ENCODE measurements at places on chromosomes 16 and 17.

DNA sequence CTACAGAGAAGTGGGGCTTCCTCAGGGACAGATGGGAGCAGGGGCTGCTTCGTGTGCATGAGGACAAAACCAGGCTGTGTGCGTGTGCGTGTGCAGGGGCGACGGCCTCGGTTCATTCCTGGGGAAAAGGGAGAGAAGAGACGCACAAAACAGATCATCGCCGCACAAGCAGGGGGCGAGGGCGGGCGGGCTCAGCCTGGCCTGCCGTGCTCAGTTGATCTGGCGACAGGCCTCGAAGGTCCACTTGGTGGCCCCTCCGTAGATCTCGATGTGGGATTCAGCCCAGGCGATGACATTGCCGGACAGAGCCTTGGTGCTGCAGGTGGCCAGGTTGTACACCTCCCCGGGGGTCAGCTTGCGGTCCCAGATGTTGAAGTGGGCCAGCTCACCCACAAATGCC is 5.8 kb downstream of the NPTX1 start:
- no peak for DNase-seq

DNA sequence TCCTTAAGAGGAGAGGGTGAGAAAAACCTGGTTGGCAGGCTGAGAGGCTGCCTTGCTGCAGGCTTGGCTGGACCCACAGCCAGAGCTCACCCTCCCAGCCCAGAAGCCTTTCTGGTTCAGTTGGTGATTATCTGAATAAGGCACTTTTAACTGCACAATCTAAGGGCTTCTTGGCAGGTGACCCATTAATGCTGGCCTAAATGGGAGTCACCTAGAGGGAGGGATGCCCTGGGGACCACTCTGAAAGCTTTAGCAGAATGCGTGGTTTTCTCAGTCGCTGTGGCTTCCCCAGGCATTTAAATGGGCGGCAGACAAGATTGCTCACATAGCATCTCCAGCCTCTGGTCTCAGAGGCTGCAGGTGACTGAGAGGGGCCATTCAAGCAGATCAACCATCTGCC is 33.2 kb upstream of the SHISA9 start:
- DNase-seq: no peak

DNA sequence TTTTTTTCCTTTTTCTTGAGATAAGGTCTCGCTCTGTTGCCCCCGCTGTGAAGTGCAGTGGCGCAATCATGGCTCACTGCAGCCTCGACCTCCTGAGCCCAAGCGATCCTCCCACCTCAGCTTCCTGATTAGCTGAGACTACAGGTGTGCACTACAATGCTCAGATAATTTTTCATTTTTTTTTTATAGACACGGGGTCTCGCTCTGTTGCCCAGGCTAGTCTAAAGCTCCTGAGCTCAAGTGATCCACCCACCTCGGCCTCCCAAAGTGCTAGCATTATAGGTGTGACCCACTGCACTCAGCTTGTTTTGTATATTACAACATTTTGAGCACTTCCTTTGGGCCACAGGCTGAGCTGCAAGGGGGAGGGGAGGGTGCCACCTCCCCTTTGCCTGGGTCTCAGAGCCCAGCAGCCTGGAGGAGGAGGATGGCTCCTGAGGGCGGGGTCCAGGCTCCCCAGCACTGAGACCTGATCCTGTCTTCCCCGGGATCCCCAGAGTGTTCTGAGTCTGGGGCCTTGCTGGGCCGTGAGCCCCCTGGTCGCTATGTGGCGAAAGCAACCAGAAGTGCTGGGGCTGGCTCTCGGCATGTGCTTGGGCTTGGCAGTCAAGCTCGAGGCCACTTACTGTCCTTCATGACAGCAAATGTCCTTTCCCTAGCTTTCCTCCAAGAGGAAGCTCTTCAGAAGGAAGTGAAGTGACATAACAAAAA is 8.1 kb downstream of the DEF8 start:
- DNase-seq: no peak

DNA sequence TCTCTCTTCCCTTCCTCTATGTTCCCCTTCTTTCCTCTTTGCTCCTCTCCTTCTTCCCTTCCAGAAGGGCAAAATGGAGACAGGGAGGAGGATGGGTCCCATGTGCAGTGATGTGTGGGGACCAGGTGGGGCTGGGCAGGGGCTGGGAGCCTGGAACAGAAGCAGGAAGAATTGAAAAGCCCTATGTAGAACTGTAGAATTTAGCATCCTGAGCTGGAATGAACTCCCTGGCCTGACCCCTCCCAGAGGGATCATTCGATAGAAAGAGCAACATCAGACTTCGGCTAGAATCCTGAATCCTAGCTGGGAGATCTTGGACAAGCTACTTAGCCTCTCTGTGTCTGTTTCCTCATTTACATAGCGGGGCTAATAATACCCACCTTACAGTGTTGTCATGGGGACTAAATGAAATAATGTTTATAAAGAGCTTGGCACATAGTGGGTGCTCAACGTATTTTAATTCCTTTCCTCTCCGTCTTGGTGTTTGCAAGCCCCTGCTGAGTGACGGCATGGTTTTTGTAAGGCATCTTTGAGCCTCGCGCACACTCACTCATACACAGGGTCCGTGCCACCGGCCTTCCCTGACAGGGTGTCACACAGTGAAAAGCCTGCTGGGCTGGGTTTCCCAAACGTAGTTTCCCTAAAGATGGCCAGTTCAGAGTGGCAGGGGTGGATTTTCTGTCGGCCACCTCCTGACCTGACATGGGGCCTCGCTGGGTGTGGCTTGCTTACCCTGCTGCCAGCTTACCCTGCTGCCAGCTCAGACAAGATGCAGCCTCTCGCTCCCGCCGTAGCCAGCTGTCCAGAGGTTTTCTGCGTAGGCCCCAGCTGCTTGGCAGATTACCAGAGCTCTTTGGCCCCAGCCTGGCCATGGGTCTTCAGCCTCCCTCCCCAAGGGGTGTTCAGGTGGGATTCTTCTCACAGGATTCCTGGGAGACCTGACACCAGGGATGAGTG is 6.1 kb upstream of the ARHGAP23 start:
- DNase-seq: no peak

DNA sequence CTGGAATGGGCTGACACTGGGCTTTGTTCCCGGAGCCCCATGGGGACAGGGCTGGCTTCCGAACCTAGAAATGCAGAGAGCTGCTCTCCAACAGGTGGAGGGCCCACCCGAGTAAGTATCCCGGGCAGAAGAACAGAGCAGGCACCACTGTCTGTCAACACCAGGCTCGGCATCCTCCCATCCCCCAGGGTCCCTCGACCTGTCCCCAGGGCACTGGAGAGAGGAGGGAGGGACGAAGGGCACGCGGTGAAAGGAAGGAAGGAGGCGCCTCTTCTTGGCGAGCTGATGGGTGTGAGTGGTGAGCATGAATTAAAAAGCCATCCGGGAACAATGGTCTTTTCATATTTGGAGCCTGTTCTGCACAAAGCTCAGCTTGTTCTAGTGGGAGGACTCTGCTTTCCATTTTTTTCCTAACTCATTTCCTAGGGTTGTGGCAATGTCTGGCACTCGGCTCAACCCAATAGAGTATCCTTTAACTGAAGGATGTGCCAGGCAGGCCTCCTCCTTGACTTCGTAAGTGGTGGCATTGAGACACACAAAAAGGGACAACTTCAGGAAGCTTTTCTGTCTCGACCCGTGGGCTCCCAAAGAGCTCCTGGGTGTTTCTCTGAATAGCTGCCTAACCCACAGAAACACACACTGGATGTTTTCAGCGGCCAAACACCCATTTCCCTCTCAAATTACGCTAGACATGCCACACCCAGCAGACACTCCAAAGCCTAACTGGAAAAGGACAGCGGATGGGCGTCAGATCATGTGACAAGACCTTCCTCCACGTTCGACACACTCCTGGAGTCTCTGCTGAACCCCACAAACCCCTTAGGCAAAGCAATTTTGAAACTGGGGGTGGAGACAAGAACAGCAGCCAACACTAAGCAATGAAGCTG is 47.7 kb downstream of the ZFHX3 start:
- no peak for DNase-seq

GRCh38 chr17:33113991-33114370 is 122.3 kb downstream of the SPACA3 start:
- no peak for DNase-seq

- no peak for DNase-seq
Measured at GRCh38 chr16:67775273-67775672, 31.1 kb downstream of the RANBP10 start.

GRCh38 chr17:6536053-6536452 is 20.3 kb downstream of the PITPNM3 start:
- no peak for DNase-seq

- DNase-seq: no peak
Measured at GRCh38 chr16:4152267-4152666, 36.0 kb upstream of the ADCY9 start.

GRCh38 chr17:8803531-8804420 is 4.6 kb upstream of the MFSD6L start:
- DNase-seq: no peak

- peak; percentile 15 for DNase-seq
Measured at GRCh38 chr16:48158296-48158695, 2.5 kb upstream of the ABCC12 start.

- DNase-seq: no peak
Measured at GRCh38 chr17:48994549-48995303, 2.5 kb upstream of the IGF2BP1 start.

GRCh38 chr16:24749310-24749709 is 19.9 kb downstream of the TNRC6A start:
- DNase-seq: no peak

DNA sequence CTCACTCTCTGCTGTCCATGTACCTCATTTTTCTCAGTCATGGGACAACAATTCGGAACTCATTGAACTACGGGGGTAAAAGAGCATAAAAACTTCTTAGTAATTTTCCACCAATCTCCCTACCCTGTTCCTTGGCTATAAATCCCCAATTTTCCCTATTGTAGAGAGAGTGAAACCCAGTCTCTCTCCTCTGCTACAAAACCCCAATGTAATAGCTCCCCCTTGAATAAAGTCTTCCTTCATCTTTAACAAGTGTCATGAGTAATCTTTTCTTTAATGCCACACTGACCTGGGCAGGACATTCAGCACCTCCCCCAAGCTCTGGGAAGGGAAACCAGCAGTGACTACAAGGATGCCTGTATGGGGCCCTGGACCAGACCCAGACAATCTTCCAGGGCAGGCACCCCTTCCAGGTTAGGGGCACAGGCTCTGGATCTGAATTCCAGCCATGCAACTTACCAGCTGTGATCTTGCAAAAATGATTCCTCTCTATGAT is 10.2 kb upstream of the EIF1 start:
- DNase-seq: no peak

DNA sequence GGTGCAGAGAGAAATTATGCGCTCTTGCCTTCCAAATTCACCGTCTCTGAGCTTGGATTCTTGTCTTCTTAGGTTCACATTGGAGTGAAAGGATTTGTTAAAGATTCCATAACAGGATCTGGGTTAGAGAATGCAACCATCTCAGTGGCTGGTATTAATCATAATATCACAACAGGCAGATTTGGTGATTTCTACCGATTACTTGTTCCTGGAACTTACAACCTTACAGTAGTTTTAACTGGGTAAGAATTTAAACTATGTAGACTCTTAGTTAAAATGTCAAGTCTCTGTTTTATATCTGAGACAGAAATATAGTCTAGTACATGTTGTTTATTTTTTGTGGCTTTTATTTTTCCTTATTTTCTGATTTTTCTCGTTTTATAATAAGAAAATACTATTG is 42.9 kb downstream of the CPD start:
- no peak for DNase-seq

DNA sequence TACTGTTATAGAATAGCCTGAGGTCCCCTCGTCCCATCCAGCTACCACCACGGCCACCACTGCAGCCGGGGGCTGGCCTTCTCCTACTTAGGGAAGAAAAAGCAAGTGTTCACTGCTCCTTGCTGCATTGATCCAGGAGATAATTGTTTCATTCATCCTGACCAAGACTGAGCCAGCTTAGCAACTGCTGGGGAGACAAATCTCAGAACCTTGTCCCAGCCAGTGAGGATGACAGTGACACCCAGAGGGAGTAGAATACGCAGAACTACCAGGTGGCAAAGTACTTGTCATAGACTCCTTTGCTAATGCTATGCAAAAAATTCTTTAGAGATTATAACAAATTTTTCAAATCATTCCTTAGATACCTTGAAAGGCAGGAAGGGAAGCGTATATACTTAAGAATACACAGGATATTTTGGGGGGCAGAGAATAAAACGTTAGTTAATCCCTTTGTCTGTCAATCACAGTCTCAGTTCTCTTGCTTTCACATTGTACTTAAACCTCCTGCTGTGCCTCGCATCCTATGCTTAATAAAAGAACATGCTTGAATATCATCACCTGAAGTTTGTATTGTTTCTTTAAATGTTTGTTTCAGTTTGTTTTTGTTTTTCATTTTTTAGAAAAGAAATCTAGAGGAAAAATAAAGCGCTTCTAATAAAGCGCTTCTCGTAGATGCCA is 388.3 kb downstream of the MAF start:
- no peak for DNase-seq

GRCh38 chr16:4745274-4745569 is 10.9 kb downstream of the DNAAF8 start:
- no peak for DNase-seq

- no peak for DNase-seq
Measured at GRCh38 chr16:3922241-3922640, 41.7 kb upstream of the CREBBP start.

DNA sequence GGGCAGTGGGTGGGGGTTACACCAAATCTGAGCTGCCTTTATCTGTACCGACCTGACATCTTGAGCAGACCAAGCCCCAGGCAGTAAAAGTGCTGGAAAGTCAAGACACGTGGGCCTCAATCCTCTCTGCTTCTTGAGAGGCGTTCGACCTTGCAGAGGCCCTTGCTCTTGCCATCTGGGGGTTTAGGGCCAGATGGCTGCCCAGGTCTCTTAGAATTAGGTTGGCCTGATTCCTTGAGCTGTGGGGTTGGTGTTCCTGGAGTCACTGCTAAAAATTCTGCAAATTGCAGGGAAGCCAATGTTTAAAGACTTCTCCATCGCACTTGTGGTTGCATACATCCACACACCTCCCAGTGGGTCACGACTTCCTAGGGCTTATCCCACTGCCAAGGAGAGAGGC is 238.2 kb upstream of the ASIC2 start:
- no peak for DNase-seq

- DNase-seq: peak; percentile 15
Measured at GRCh38 chr17:19805006-19805405, 56.9 kb upstream of the ALDH3A1 start.

DNA sequence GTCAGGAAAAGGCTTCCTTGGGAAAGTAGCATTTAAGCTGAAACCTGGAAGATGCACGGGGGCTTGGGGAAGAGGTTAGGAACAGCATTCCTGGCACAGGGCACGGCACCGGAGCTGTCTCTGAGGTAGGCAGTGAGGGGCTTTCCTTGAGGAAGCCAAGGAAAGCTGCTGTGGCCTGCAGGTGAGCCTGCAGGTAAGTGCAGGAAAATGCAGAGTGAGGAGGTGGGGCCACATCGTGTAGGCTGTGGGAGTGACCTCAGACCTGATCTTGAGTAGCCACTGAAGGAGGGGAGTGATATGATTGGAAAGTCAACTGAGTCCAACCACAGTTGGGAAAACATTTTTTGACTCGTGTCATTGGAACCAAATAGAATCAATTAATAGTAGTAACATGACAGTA is 79.5 kb downstream of the CDK5R1 start:
- no peak for DNase-seq

- DNase-seq: no peak
Measured at GRCh38 chr17:76820039-76820438, 48.2 kb upstream of the MGAT5B start.
